Ureter (tissue), 1 donor: ENCODE measurements at places on chromosomes 2 and 18. TPM values are rescaled to one million over a fixed set of nuclear protein-coding genes. Genes with fewer than 3 reads are reported as not detected.

DNA sequence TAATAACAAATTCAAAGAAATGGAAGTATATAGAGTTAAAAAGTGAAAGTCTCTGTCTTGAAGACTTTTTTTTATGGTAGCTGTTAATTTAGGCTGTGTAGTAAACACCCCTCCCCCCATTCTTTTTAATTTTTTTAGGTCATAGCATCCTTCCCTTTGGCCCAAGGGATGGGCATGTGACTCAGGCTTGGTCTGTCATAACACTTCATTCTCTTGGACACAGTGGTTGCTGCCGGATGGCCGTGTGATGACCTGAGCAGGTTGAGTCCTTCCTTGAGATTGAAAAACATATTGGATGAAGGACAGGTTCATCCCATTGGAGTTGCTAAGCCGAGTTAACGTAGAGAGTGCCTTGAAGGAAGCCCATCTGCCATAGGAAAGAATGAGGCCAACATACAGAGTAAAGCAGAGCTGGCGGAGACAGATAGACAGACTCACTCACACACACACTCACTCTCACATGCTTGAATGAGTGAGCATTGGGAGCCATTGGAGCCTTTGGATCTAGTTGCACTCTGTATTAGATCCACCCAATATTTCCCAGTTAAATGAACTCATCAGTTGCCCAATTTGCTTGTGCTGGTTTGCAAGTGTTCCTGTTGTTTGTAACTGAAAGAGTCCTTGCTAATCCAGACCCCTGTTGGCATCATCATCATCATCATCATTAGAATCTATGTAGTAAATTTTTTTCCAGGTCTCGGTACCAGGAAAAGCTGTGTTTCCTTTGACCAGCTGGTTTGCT is 14.7 kb downstream of the NCOA1 start:
- DNase-seq, result no peak

GRCh38 chr2:70663411-70663810 is 104.6 kb downstream of the ADD2 start:
- no peak for DNase-seq

- DNase-seq, result no peak
Measured at GRCh38 chr2:62040926-62041325, 135.5 kb downstream of the COMMD1 start.

The IL1R2 gene
- 5.9 TPM for total RNA-seq

DNA sequence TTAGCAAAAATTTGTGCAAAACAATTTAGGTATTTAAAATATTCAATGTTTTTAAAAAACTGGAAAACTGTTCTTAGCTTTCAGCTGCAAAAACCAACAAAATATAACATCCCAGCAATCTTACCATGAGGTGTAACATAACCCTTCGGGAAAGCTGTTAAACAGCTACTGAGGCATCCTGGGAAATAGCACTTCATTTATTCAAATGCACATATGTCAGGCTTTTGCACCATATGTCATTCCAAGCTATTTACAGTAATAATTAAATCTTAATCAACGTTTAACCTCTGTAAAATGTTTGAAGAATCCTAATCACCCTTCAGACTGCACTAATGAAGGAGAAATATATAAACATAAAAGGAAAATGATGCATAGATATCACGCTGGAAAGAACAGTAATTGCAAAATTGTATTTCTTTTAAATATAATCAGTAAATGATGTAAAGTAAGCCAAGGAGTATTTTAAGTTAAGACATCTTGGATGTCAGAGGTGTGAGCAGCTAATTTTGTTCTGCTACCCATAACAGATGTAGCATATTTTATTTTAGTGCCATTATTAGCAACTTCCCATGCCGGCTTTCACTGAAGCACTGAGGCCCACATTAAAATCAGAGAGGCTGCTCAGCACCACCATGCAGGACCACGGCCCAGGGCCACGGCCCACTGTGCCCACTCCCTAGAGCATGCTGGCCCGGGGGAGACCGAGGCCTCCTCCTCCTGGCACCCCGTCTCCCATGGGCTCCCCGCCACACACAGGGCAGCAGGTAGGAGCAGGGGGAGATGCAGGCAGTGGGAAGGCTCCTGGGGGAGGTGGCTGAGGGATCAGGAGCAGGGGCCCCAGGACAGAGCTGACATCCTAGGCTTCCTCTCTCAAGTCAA is 30.9 kb downstream of the EMX1 start:
- DNase-seq, result no peak

DNA sequence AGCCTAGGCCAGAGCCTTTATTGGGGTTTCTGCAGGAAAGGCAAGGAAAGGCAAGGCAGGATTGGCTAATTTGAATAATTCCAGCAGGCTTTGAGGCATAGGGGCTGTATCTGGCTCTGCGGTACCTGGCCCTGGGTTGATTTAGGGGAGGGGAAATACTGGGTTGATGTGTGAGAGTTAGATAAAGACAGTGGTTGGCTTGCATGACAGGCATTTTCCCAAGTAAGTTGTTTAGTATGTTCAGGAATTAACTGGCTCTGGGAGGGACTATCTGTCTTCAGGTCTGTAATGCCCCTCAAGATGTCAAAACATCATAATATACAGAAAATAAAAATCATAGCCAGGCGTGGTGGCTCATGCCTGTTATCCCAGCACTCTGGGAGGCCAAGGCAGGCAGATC is 98.7 kb downstream of the UBR3 start:
- DNase-seq, result no peak

GRCh38 chr2:95574506-95574905 is 17.3 kb upstream of the TRIM43 start:
- no peak for DNase-seq

The FAM110C gene
- 21.8 TPM for total RNA-seq

DNA sequence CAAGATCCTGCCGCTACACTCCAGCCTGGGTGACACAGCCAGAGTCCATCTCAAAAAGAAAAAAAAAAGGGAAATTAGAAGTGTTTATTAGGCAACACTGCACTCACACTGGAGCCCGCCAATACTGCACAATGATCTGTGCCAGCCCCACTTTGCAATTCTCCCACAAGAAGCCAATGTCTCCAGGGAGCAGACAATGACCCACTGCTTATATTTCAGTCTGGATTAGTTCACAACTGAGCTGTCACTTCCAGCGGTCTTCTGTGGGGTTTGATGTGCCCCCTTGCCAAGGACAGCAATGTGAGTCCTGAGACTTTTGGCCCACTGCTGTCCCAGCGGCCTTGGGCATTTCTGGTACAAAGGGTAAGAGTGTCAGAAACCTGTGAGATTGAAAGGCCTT is 85.6 kb upstream of the PPM1B start:
- DNase-seq, result no peak

GRCh38 chr2:20577495-20578235 is 73.2 kb downstream of the HS1BP3 start:
- no peak for DNase-seq

GRCh38 chr2:135532581-135532980 is 1.3 kb downstream of the R3HDM1 start:
- no peak for DNase-seq

- no peak for DNase-seq
Measured at GRCh38 chr2:231222318-231223000, 24.0 kb downstream of the ARMC9 start.
